ENCODE measurements at places on chromosomes 7 and 10.

DNA sequence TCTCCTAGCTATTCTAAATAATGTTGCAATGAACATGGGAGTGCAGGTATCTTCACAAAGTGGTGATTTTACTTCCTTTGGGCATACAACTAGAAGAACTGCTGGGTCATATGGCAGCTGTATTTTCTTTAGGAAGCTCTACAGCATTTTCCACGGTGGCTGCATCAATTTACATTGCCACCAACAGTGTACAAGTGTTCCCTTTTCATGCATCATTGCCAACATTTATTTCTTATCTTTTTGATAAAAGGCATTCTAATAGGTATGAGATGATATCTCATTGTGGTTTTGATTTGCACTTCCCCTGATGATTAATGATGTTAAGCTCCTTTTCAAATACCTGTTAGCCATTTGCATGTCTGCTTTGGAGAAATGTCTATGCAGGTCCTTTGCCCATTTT is 52.6 kb downstream of the NT5C2 start:
- no peak for DNase-seq

GRCh38 chr10:125520968-125521367 is 162.0 kb downstream of the TEX36 start:
- no peak for DNase-seq

- no peak for DNase-seq
Observed at GRCh38 chr10:16583382-16583781, 61.7 kb upstream of the C1QL3 start.

DNA sequence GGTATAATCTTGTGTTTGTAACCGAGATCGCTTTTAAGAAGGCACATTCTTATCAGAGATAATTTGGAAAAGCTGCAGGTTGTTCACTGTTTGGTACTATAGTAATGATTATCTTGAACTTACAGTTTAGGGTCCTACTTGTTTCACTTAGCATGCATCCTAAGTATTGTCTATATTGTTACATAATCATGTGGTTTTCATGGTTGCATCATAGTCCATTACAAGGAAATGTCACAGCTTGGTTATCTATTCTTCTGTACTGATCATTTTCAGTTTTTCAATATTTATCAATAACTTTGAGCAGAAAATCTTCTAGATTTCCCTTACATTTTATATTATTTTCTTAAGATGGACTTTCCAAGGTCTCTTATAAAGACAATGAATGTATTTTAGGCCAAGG is 116.3 kb downstream of the PLPP4 start:
- DNase-seq, result no peak

GRCh38 chr10:54962134-54962900 is 161.3 kb upstream of the PCDH15 start:
- no peak for DNase-seq

DNA sequence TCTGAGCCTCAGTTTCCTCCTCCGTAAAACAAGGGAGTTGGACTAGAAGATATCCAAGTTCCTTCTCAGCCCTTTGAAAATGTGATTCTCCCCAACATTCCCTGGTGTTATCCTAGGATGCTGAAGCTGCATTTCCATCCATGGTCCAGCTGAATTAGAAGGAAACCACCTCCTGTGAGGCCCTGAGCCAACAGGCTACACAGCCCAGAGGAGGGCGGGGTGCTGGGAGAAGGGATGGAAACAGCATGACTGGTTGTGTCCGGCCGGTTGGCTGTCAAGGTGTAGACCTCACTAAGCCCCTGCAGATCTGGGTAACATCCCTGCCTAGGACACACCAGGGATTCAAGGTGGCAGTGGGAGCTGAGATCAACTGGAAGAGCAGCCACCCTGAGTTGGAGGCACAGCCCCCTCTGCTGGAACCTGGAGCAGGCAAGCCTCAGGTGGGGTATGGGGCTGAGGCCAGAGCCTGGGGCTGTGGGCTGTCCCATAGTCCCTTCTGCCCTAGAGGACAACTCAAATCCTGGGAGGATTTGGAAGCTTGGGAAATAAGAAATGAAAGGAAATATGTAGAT is 72.0 kb downstream of the PAX2 start:
- no peak for DNase-seq
